Fibroblast of skin of back (primary cell): ENCODE measurements at places on chromosomes 2 and 18.

DNA sequence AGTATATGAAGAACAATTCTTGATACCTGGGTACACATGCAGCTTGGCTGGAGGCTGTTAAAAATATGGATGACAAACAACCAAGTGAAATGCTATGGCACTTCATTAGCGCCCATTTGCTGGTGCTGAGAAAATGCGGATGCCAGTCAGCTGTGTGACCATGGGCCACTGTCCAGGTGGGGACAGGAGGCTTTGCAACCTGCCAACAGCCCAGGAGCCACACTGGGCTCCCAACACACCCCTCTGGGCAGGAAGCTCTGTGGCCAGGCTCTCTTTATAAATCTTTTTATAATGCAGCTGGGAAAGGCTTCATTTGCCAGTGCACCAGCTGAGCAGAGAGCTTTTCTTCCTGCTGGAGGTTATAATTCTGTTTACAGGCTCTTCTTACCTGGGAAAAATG, 19.9 kb downstream of the RNF144A start:
- DNase-seq, result no peak

DNA sequence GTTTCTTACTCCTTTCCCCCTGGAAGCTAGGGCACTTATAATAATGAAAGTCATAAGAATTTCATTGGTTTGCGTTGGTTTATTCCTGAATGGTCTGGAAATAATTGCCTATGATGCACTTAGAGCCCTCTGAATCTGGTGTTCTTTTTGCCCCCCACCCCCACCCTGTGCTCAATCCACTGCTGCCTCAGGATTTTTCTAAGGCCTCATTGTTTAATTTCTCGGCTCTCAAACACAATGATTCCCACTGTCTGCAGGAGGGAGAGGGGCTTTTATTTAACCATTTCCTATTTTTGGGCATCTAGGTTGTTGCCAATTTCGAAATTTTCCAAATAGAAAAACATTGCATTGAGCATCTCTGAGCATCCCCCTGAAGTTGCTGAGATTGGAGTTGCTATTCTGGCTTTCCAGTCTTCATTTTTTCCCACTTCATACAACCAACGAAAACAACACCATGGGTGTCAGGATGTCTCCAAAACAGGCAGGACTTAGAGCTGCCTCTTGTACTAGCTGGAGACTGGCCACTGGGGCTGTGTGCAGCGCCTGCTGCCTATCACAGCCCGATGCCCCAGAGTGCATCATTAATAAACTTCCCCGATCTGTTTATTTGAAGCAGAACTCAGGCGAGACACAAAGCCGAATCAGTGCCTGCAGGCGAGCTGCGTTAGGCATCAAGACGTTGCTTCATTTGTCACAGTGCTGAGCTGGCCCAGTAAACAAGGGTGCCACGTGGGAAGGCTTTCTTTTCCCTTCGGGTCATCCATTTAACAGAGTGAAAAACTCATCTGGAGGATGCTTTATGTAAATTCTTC, 1.8 kb upstream of the PCARE start:
- DNase-seq, result no peak

- peak; percentile 53 for DNase-seq
Observed at GRCh38 chr2:113891265-113891959, 1.5 kb downstream of the ACTR3 start.

DNA sequence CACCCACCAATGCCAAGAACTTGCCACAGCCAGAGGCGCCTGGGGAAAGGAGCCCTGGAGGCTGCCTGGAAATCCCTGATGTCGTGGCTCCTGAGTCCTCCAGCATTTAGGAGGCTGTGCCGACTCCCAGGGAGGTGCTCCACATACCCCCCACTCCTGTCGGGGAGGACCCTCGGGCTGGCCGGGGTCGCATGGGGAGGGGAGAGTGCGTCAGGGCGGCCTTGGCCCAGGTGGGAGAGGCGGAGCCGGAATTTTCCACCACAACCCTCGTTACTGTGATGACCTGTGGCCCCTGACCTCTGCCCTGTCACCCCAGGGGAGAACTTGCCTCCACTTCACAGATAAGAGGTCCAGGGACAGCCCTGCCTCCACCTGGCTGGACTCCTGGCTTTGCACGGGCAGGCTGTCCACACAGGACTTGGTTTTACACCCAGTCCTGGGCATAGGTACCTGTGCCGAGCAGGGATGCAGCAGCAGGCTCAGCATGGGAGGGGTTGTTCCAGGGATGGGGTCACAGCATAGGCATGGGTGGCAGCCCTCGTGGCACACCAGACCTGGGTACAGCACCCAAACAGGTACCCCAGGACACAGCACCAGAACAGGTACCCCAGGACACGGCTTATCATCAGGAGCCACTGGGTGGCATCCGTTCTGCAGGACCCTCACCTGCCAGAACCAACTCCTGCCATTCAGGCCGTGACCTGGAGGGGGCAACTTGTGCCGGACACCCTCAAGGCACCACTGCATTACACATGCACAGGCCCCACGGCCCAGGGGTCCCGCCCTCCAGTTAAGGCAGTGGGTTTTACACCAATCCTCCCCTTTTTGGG, 12.3 kb upstream of the AGXT start:
- no peak for DNase-seq

- DNase-seq, result no peak
Observed at GRCh38 chr2:33765122-33765521, 166.0 kb upstream of the FAM98A start.

DNA sequence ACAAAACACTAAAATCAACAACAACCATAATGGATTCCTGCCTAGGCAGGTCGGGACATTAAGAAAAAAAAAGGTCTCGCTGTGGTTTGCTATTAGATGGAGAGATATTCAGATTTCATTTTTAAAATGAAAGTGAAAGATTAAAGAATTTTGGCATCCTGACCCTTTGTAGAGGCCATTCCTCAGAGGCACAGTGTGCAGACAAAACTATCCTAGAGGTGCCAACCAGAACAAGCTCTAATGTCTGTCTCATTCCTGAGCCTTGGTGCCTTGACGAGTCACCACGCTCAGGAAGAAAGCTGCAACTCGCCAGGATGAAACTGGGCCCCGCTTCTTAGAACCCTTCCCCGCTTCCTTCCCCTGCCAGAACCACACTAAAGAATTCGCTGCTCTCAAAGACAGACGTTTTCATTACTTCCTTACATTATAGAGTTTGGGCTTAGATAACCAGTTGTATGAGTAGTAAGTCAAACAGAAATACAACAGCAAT, 156.0 kb downstream of the TGIF1 start:
- peak; percentile 65 for DNase-seq

- DNase-seq, result no peak
Observed at GRCh38 chr18:68979737-68980136, 181.9 kb downstream of the CCDC102B start.

DNA sequence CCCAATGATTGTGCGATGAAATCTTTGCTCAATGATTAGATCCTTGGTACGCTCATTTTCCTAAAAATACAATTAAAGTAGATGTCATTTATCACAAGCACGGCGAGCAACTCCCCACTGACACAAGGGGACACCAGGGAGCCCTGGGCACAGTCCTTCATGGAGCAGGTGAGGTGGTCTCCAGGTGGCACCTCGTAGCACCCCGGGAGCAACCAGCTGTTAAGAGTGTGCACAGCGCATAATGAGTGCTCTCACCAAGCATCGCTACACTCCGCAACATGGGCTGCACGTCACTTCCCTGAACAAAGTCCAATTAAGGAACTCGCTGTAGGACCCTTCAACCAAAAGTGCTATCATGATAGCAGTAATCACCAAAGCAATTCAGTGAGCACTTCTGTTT, 59.8 kb downstream of the ANO7 start:
- no peak for DNase-seq

DNA sequence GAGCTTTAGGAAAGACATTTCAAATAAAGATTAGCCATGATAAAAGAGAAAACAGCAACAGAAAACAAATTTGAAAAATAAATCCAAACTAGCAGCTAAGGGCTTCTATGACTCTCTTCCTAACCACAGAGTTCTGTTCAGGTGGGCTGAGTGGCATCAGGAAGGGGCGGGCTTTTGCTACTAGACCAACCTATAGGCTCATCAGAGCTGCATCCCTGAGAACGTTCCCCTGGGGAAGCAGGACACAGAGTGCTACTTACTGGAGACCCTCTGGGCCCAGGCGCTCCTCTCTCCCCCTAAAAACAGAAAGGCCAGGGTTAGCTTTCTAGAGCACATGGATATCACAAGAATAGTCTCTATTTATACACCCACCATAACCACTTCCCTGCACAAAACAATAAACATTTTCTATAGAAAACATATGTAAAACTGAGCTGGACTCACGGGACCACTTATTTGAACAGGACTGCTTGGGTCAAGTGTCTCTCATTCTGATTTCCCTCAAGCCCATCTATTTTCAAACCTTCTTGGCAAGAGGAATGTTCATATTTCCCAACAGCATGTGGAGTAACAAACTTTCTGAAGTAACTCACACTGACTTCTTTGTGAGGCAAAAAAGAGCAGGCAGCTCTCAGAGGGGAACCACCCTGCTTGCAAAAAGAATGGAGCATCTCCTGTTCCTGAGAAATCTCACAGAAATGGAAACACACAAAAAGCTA, 78.9 kb upstream of the LMAN1 start:
- DNase-seq, result no peak

GRCh38 chr2:128464456-128464855, 145.8 kb upstream of the HS6ST1 start:
- DNase-seq, result no peak

DNA sequence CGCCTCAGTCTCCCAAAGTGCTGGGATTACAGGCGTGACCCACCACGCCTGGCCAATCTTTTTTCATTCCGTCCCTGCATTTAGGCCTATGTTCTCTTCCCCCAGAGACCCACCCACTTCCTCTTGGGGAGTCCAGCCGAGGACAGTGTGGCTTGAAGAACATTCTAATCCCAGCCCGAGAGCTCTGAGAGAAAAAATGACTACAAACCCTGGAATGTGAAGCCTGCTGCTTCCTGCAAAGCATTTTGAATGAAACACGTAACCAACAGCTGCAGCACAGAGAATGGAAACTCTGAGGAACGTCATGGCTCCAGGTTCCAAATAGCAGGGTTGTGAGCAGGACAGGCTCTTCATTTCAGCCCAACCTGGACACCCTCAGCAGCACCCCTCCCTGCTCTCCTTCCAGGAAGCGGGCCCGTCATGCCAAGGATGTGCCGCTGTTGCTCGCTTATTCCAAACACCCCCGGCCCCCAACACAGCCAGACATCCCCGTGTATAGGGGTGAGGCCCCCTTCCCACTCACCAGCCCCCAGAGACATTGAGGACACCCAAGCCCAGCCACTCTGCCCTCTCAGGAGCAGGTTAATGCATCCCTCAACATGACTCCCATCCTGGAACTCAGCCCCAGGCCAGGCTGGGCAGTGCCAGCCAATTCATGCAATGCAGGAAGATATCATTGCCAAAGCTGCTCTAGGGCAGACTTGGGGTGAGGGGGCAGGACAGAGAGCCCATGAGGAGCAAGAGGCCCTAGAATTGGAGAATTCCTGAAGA, 139.8 kb downstream of the ZFP36L2 start:
- peak; percentile 100 for DNase-seq

- no peak for DNase-seq
Observed at GRCh38 chr18:79749251-79750191, 48.2 kb upstream of the KCNG2 start.

GRCh38 chr2:132790207-132790785, 120.3 kb upstream of the LYPD1 start:
- DNase-seq, result peak; percentile 22

- no peak for DNase-seq
Observed at GRCh38 chr18:72201032-72201431, 343.1 kb downstream of the CBLN2 start.

DNA sequence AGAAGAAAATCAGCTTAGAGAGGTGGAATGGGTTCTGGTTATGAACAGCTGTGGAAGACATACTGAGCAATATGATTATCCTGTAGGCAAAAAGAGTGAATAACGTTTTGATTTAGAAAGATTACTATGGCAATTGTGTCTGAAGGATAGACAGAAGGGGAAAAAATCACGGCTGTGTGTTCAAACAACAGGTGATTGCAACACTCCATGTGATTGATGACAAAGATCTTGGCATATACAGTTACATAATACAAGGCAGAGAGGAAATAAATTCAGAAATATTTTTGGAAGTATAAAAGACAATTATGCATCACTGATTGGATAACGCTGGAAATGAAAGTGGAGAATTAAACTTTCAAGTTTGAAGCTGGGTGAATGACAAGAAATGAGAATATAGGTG, 58.5 kb upstream of the KCNJ3 start:
- no peak for DNase-seq

DNA sequence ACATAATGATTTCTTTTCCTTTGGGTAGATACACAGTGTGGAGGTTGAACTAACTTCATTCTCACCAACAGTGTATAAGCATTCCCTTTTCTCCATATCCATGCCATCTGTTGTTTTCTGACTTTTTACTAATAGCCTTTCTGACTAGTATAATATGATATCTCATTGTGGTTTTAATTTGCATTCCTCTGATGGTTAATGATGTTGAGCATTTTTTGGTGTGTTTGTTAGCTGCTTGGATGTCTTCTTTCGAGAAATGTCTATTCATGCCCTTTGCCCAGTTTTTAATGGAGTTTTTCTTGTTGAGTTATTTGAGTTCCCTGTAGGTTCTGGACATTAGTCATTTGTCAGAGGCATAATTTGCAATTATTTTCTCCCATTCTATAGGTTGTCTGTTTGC, 59.8 kb downstream of the MARCHF4 start:
- no peak for DNase-seq

DNA sequence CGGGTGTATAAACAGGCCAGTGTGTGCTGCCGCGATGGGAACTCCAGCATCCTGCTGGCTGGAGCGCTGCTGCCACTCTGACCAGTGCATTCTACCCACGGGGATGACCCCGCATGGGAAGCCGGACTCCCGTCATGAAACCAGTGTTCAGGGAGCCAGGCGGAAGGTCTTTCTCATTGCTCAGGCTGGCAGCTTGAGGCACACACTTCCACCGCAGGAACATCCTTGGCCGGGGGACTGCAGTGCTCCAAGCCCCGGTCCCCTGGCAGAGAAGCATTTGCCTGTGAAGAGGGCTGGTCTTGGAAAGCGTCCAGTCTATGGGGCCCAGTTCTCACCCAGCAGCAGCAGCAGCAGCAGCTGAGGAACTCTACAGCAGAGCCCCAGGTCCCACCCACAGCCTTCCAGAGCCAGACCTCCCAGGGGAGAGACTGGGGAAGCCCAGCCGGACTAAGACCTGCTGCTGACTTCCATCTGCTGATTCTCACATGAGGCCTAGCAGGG, 235.9 kb downstream of the KLHL29 start:
- DNase-seq, result peak; percentile 72

GRCh38 chr2:142531377-142531776, 346.1 kb upstream of the KYNU start:
- no peak for DNase-seq

GRCh38 chr2:176079285-176079830, 4.4 kb downstream of the EVX2 start:
- DNase-seq, result no peak

GRCh38 chr2:10345813-10346212, 43.1 kb downstream of the HPCAL1 start:
- no peak for DNase-seq

DNA sequence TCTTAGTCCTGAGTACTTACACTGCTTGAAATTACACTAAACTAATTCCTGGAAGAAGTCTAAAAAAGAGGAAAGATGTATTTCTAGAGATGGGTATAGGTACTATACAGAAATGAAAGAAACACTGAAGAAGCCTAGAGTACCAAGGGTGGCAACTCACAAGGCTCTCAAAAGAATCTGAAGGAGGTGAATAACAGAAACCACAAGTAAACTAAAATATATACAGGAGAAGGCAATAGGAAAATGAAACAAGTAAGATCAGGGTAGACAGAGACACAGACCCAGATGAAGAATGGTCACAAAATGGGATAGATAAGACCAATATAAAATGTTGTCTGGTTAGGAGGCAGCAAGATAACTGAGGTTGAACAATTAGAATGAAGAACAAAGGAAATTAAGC, 59.9 kb downstream of the USP37 start:
- DNase-seq, result no peak

GRCh38 chr2:4340536-4340935, 637.2 kb downstream of the DCDC2C start:
- no peak for DNase-seq
